Central memory CD4-positive, alpha-beta T cell (primary cell): ENCODE measurements at places on chromosomes 3 and 15.

- DNase-seq: no peak
Measured at GRCh38 chr3:181567311-181568075, 144.2 kb upstream of the SOX2 start.

- peak; percentile 3 for DNase-seq
Measured at GRCh38 chr3:178001670-178002101, 534.5 kb upstream of the KCNMB2 start.

GRCh38 chr3:930866-931265 lies 162.0 kb upstream of the CNTN6 start:
- no peak for DNase-seq

DNA sequence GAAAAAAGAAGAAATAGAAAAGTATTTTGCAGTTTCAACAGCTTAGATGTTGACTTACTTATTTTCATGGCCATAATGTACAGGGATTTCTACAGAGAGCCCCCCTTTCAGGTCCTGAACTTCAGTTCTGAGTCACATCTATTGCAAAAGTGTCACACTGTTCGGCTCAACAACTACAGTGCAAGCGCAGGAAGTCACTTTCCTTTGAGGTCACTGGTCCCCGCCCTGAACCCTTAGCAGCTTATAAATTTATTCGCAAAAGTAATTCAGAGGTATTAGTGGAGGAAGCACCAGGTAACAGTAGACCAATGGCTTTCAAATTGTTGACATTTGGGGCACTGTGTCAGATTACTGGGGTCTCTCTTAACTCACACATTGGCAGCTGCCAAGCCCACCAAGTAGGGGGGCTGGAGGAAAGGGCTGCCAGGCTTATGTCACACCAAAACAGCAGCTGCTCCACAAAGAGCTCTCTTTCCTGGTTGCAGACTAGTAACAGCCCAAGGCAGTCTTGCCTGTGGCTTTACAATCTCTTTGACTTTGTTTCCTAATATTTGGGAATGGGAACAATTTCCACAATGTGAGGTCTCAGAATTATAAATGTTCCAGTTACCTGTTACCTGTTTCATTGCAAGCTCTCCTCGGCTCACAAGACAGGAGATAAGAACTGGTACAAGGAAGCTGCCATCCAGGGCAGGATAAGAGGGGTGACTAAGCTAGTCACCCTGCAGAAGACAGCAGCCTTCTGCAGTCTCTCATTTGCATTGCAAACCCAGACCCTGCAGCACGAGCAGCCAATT lies 130.2 kb upstream of the STRIT1 start:
- no peak for DNase-seq

GRCh38 chr15:89416339-89417183 lies 79.8 kb downstream of the RHCG start:
- DNase-seq: peak; percentile 44

GRCh38 chr15:92900731-92901071 lies 577 bp downstream of the CHD2 start:
- no peak for DNase-seq
